Stimulated activated CD8-positive, alpha-beta memory T cell treated with anti-CD3 and anti-CD28 coated beads, Interleukin-7, amount 100 ng/mL, for 1 hour (primary cell): ENCODE measurements at places on chromosomes 5 and 9.

GRCh38 chr9:114205171-114206015 is 50.1 kb downstream of the COL27A1 start:
- no peak for DNase-seq

DNA sequence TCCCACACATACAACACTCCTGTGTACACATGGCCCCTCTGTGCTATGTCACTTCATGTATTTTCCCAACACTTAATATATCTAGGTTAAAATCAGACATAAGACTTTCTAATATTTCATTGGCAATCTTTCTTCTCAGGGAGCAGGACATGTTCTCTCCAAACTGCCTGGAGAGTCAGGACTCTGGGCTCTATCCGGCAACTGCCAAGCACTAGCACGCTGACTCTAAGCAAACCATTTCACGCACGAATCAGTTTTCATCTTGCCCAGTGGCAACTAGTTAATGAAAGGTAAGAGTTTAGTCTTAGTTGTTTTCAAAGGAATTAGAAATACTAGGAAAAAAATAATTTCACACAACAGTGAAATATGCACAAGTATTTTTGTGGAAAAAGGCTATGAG is 124.8 kb downstream of the NFIB start:
- no peak for DNase-seq

DNA sequence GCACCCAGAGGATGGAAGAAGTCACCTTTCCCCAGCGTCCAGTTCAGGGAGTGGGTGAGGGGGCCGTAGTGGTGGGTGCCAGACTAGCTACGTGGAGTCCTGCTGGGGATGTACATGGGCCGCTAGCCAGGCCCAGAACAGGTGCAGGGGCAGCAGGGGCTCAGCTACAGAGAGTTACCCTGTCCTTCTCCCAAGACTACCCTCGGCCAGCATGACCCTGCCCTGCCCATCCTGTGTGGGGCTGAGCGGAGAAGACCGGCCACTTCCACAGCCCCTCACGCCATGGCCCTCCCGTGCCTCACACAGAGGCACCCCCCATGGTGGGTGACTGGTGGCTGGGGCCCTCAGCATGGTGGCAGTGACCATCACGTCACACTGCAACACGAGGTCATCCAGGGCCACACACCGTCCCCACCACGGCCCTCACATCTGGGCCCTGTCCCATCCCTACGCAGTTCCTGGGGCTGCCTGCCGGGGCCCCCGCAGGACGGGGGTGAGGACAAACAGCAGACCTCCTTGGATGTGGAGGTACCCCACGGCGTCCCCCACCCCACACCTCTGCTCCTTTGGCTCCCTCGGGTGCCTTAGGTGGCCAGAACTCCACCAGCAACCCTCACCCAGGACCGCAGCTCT is 977 bp upstream of the DPP7 start:
- DNase-seq = no peak

DNA sequence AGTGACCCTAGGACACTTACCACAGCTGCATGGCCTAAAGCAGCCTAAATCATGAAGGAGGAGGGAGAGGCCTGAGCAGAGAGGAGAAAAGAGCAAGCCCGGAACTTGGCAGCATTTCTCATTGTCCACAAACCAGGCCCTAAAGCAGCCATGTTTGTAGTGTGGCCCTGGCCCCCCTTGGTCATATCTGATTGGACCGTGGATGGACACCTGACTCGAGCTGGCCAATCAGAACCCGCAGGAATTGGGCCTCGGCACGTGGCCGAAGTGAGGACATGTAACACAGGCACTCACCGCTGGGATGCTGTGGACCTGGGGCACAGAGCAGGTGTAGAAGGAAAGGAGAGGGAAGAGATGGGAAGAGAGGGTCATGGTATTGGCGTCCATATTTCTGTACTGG is 56.9 kb downstream of the ASS1 start:
- DNase-seq = no peak

DNA sequence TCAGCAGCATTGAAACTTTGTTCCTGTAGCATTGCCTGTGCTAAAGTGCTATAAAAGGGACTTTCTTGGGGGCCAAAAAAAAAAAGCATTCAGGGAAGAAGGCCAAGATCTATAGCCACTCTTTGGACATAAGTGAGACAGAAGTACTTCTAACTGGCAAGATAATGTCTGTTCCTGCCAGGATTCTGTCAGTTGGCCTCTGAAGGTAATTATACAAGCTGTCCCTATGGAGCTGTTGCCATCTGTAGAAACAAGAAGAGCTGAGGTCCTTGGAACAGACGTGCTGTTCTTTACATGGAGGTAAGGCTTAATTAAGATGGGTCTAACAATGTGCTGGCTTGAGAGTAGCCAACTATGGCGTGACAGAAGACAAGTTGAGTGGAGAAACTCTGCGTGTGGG is 9.7 kb downstream of the KIF20A start:
- DNase-seq = no peak

- no peak for DNase-seq
These were observed 37.1 kb downstream of the BARX1 start for GRCh38 chr9:93918061-93918460.

- DNase-seq = no peak
These were observed 5.4 kb upstream of the CCIN start for GRCh38 chr9:36163786-36164170.

DNA sequence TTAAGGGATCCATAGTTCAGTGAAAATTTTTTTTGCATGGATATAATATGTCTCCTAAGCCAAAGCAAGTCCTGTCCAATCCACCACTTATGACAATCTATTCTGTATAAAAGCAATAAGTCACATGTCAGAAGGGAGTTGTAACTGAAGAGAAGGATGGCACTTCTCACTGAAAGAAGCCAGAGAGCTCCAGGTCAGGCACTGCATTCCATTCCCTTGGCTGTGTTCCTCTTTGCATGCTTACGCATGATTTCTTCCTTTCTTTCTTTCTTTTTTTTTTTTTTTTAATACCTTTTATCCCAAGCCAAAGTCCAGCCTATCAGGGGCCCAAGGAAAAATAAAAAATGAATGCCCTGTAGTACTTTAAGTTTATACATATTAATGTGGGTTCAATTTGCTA is 39.8 kb downstream of the MAMDC2 start:
- no peak for DNase-seq

DNA sequence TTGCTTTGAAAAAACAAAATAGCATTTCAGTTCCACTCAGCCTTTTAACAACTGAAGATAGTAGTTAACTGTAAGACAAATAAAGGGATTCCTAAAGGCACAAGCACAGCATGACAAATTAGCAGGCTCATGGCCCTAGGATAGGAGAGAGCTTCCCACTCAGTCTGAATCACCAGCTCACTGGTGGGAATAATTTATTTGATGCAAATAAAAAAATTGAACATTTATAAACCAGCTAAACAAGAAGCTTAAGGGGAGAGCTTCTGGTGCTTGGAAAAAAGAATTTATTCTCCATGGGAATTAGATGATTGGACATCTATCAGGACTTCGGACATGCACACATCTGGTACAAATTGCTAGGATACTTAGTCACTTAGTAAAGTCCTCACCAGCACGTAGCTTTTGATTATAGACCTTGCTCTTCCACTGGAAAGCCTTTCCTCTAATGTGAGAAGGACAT is 294.1 kb upstream of the TNC start:
- DNase-seq = no peak

- DNase-seq = no peak
These were observed 472.9 kb downstream of the PDE4D start for GRCh38 chr5:59420596-59420995.

DNA sequence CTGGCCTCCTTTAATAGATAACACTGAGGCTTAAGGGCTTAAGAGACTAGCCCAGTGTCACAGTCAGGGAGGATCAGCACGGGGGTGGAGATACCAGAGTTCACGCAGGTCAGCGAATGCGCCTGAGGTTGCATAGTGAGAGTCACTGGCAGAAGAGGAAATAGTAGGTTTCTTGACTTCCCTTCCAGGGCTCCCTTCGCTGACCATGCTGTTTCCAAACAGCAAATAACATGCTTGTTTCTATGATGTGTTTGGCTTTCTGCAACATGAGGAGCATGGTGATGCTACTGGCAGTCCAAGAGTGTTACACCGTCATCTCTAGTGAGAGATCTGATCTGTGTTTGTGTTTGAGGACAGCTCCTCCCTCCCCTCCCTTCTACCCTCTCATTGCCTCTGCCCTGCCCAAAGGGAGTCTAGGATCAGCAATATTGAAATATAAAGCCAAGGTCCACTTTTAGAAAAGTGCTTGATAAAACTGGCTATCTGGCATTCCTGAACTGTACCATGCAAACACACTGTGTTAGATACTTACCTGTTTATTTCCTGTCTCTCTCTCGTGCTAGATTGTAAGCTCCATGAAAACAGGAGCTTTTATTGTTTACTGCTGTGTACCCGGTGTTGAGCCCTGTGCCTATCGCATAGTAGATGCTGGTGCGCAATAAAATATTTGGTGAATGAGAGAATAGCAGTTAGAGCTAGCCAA is 12.3 kb downstream of the TLE4 start:
- no peak for DNase-seq

DNA sequence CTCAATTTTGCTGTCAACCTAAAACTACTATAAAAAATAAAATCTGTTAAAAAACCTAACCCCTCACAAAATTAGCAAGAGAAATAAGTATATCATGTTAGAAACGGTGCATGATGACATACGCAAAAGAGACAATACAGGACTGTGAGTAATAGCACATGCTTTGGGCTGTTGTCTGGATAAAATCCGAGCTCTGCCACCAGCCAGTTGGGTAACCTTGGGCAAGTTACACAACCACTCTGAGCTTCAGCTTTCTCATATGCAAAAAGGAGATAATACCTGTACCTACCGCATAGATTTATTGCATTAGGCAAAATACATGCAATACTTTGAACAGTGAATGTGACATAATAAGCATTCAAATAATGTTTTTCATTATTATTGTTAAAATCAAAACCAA is 481.7 kb downstream of the TLE1 start:
- no peak for DNase-seq
